ENCODE measurements at places on chromosomes 7 and 10. TPM values are rescaled to one million over a fixed set of nuclear protein-coding genes. Genes with fewer than 3 reads are reported as not detected.

Gene PTPRZ1
- total RNA-seq, result 11.0 TPM

Gene NODAL
- total RNA-seq, result not detected

Gene SPDYE1
- not detected for total RNA-seq

Gene SEPHS1
- total RNA-seq, result 26.7 TPM

Measured in esophagus squamous epithelium (tissue), 5 donors.